Fibroblast of upper back skin (primary cell): ENCODE measurements at places on chromosomes 2 and 18.
A peak's percentile ranks its signal among the peaks of the same experiment; 100 is the strongest.

- DNase-seq = no peak
Observed at GRCh38 chr2:12430407-12431133, 286.2 kb upstream of the TRIB2 start.

DNA sequence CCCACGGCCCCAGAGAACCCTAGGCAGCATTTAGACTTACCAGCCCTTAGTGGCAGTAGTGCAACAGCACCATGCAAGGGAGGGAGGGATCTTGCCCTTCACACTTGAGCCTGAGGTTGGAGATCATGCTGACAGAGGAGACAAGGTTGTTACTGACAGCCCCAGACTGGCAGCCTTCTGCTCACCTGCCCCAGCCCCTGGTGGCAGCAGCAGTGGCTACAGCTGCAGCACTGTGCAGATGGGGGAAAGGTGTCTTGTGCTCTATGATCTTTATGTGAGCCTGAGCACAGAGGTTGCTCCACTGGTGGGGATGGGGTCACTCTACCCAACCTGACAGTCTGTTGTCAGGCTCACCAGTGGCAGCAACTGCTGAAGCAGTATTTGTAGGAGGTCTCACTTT lies 501.2 kb upstream of the LRRTM4 start:
- no peak for DNase-seq

- no peak for DNase-seq
Observed at GRCh38 chr2:51014759-51015158, 17.2 kb downstream of the NRXN1 start.

DNA sequence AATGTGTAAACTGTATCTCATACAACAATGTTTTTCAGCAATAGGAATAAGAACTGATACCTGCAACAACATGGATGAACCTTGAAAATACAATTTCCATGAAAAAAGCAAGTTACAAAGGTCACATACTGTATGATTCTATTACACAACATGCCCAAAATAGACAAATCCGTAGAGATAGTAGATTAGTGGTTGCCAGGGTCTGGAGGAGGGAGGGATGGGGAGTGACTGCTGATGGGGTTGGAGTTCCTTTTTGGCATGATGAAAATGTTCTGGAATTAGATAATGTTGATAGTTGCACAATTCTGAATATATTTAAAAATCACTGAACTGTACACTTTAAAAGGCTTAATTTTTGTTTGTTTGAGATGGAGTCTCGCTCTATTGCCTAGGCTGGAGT lies 33.8 kb downstream of the UBXN4 start:
- no peak for DNase-seq

GRCh38 chr2:131580187-131580586 lies 52.5 kb downstream of the CCDC74A start:
- no peak for DNase-seq

DNA sequence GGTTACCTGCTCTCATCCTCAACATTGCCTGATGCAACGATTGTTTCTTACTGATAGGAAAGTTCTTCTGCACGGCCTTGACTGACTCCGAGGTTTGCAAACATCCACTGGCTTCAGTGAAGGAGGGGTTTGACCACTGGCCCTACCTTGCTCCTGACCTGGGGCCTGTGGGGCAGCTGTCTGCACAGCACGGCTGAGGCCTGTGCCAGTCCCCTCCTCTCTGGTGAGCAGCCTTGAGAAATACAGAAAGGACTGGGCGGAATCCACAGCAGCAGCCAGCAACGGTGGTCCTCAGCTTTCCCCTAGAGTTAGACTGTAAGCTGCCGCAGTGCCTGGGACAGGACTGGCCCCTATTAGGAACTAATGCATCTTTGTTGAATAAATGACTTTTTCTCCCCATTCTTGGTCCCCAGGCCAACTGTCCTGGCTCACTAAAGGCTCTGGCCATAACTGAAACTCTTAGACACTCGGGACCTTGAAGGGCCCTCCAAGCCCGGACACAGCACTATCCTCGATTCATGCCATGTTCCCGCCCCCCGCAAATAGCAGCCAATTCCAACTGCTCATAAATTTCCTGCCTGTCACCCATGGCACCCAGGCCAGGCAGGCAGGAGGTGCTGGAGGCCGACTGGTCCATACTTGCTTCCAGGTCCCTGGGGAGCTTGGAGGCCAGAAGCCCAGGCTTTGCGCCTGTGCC lies 26.7 kb downstream of the ATOH8 start:
- no peak for DNase-seq

- peak; percentile 43 for DNase-seq
Observed at GRCh38 chr2:173854840-173855239, 110.3 kb downstream of the SP3 start.

DNA sequence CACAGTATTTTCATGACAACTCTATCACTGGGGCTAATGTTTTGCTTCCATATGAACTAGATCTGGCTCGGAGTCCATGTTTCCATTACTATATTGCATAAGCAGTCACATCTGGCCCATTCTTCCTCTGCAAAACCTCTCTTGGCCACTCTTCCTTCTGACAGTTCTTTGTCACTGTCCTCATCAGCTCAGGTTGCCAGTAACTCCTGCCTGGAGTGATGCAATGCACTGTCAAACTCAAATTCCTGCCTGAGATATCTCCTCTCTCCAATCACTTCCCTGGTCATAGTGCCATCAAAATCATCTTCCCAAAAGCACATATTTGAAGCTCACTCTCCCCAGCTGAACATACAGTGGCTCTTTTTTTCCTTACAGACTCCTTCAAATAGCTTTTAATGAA lies 66.1 kb downstream of the COLEC12 start:
- peak; percentile 68 for DNase-seq

DNA sequence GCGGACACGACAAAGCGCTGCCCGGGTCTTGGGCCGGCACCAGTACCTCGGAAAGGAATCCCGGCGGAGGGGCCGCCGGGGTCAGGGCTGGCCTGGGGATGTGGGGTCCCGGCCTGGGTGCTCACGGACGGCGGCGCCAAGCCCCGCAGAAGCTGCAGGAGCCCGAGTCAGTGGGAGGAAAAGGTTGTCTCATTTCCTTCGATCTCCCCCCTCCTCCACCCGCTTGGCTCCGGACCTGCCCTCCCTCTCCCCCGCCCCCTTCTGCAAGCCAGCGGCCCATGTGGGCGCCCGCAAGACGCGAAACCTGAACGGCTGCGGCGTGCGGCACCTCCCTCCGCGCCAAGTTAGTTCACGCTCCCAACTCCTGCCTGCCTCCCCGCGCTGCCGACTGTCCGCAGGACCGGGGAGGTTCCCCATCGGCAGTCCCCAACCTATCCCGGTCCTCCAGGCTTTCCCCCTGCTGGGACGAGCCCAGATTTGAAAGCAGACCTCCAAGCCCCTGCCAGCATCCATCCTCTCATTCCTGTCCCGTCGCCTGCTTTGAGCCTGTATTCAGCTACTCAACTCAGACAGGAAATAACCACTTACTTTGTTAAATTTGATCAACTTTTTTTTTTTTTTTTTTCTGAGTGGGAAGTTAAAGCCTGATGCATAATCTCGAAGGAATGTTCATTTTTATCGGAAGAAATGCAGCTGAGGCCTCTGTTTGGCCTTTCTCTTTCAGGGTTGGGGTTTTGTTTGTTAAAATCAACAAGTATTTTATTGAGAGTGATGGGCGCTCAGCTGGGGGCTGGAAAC lies at the start of gene EVA1A:
Gene EVA1A, minus strand, starts transcription at position 172 of the 798 bp plus-strand sequence. CDS start 42,799 bp downstream, outside the sequence.
- peak; percentile 83 for DNase-seq

GRCh38 chr2:13581471-13581870 lies 864.7 kb downstream of the TRIB2 start:
- no peak for DNase-seq

GRCh38 chr2:116510117-116510671 lies 1304.3 kb upstream of the DDX18 start:
- no peak for DNase-seq

- peak; percentile 55 for DNase-seq
Observed at GRCh38 chr2:198405311-198405710, 600.9 kb downstream of the PLCL1 start.

DNA sequence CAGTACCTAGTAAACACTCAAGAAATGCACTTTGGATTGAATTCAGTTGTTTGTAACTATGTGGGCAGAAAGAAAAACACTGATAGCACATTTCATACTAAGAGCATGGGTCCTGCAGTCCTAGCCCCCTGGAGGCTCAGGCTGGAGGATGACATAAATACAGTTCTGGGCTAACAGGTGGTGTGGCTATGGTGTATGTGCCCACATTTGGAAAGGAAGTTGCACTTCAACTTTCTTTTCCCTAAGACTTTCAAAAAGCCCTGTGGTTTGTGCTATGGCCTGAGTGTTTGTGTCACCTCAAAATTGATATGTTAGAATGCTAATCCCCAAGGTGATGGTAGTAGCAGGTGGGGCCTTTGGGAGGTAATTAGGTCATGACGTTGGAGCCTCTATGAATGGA lies 218.2 kb downstream of the CDCA7 start:
- DNase-seq = no peak

DNA sequence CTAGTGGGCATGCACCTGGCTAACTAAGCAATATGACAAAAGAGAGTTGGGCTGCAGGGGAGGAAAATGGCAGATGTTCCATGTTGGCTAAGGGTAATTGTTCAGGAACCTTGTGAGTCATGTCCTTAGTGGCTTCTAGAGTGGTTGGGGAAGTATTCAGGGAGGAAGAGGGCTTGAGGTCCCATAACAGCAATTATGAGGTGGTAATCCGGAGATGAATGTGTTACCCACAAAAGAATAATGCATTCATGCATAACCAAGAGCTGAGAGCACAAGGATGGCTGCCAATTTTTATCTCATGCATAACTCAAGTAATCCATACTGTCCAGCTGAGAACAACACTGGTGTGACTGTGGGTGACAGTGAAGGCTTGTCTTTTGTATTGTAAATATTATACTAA lies 42.9 kb downstream of the TMEFF2 start:
- peak; percentile 90 for DNase-seq
